ENCODE measurements at places on chromosomes 2 and 18. TPM values are rescaled to one million over a fixed set of nuclear protein-coding genes. Genes with fewer than 3 reads are reported as not detected.

GRCh38 chr18:78293540-78293939 lies 686.1 kb upstream of the SALL3 start:
- DNase-seq = no peak

DNA sequence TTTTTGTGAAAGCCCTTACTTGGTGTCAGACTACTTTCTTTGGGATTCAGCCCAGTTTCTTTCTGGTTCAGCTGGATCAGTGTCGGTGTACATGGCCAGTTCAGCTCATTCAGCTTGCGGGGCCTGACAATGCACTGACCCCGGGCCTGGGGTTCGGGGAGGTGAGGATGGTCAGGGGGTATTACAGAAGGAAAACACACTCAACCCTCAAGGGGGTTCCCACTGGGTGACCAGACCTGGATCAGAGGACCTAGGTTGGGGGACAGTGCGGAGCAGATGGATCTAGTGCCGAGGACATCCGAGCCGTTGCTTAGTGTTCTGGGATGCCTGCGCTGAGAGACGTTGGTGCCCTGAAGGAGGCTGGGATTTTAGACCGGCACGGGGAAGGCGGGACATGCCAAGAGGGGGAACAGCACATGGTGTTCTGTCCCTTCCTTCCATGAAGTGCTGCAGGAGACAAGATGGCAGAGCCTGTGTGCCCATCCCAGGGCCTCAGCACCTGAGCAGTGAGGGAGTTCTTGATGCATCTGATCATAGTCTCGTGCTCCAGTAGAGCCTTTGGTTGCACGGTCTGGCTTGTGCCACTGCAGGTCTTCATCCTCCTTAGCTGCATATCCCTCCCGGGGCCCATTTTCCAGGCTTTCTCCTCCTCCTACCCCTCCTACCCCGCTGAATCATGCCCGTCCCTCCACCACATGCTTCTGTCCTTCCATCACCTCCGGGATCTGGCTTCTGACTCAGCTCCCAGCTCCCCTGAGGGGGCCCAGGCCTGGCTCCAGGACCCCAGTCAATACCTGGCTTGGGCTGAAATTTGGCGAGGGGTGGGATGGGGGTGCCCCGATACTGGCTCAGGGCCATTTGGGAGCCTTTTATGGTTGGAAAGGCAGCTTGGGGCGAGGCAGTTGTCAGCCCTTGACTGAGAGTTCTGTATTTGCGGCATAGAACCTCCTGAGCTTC lies 18.0 kb downstream of the SPEG start:
- peak; percentile 95 for DNase-seq

- no peak for DNase-seq
Measured at GRCh38 chr18:26482569-26482968, 65.8 kb downstream of the KCTD1 start.

DNA sequence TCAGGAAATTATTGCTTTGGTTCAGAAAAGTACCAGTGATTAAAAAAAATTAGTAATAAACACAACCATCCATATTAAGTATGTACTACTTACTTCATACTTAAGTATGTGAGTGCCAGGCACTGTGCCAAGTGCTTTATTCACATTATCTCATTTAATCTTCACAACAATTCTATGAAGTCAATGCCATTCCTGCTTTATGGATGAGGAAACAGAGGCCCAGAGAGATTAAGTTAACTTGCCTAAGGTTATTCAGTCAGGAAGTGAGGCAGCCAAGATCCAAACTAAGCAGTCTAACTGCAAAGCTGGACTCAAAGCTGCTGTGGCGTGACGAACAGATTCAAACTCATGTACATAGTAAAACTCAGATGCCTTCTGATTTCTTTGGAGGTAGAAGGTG lies 22.3 kb downstream of the DTNB start:
- no peak for DNase-seq

DNA sequence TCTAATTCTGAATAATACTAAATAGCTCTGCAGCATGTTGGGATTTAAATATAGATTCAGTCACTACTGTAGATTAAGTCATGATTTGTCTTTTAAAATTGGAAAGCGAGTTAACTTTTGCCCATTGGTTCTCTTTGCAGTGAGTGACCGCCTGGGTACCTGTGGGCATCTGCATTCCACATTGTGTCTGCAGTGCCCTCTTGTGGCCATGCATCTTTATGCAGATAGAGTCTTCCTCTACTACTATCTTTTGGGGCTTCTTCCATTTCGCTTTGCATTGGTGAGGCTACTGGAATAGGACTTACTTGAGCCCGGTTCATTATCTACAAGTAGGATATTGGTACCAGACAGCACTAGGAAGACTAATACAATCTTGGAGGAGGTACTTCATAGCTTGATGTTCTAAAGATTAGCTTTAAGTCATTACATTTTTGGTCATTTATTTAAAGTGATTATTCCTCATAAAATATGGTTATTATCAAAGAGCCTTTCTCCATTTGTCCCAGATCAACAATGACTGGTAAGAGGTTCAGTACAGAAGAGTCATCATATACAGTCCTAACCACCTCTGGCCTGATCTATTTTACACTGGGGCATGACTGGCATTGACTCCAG lies 203.0 kb downstream of the SOCS6 start:
- DNase-seq = no peak

Gene GDF7
- total RNA-seq = 10.4 TPM

Gene GCG
- total RNA-seq = not detected

Measured in esophagus muscularis mucosa (tissue), 4 donors.